Activated CD4-positive, alpha-beta memory T cell treated with anti-CD3 and anti-CD28 coated beads, Interleukin-2, amount 10 ng/mL, durations not matched to agents 7 days and 5 days (primary cell): ENCODE measurements at places on chromosomes 4 and X. TPM values are rescaled to one million over a fixed set of nuclear protein-coding genes. Genes with fewer than 3 reads are reported as not detected.

The SSX4B gene
- total RNA-seq = not detected

The THAP9 gene
- total RNA-seq = 2.4 TPM

The SH2D1A gene
- total RNA-seq = 61.2 TPM

The ITGB1BP2 gene
- total RNA-seq = 2.9 TPM

The PRRG3 gene
- total RNA-seq = not detected

The NLGN4X gene
- total RNA-seq = not detected

The FAT4 gene
- not detected for total RNA-seq

The PGRMC2 gene
- 44.3 TPM for total RNA-seq

The GATA1 gene
- total RNA-seq = not detected

The SOWAHB gene
- total RNA-seq = not detected

The EFNB1 gene
- total RNA-seq = 6.2 TPM

The CXCL11 gene
- total RNA-seq = 0.28 TPM

The ABLIM2 gene
- total RNA-seq = 0.13 TPM

The TLR3 gene
- 3.3 TPM for total RNA-seq

The UGT2B7 gene
- total RNA-seq = not detected

The ITM2A gene
- 145 TPM for total RNA-seq

The EOLA2 gene
- total RNA-seq = 45.0 TPM

The AFM gene
- total RNA-seq = not detected

The EPHA5 gene
- not detected for total RNA-seq

The FMR1NB gene
- not detected for total RNA-seq

The FAM184B gene
- total RNA-seq = not detected

The PASD1 gene
- total RNA-seq = not detected

The AIFM1 gene
- total RNA-seq = 41.2 TPM

The CDX4 gene
- total RNA-seq = not detected

The POF1B gene
- total RNA-seq = 0.33 TPM

The TENM3 gene
- not detected for total RNA-seq

The FAM149A gene
- not detected for total RNA-seq

The ODAPH gene
- total RNA-seq = 3.5 TPM

The RRAGB gene
- 7.5 TPM for total RNA-seq

The PORCN gene
- 26.1 TPM for total RNA-seq

The TREX2 gene
- total RNA-seq = 1.8 TPM

The FAAH2 gene
- 6.0 TPM for total RNA-seq

The TNIP3 gene
- total RNA-seq = 1.2 TPM

The TXK gene
- 18.5 TPM for total RNA-seq

The ANXA10 gene
- total RNA-seq = not detected

The NAP1L3 gene
- total RNA-seq = 1.0 TPM

The CSAG3 gene
- total RNA-seq = not detected

The VEGFD gene
- total RNA-seq = not detected

The ZNF732 gene
- total RNA-seq = not detected

The CFI gene
- total RNA-seq = not detected

The STPG2 gene
- total RNA-seq = not detected

The F8A3 gene
- total RNA-seq = 0.50 TPM

The SPANXC gene
- not detected for total RNA-seq

The NAA11 gene
- not detected for total RNA-seq

The RTL3 gene
- not detected for total RNA-seq

The HS6ST2 gene
- total RNA-seq = 0.38 TPM

The CSAG2 gene
- 1.3 TPM for total RNA-seq

The MAP9 gene
- total RNA-seq = 3.6 TPM

The GLRA2 gene
- total RNA-seq = not detected

The EOLA1 gene
- total RNA-seq = 31.8 TPM
